Endodermal cell (in vitro differentiated cells): ENCODE measurements at places on chromosomes 5 and 9. TPM values are rescaled to one million over a fixed set of nuclear protein-coding genes. Genes with fewer than 3 reads are reported as not detected.

The PCDHA1 gene
- 0.18 to 0.26 TPM (median 0.19 TPM) in 3 replicates for total RNA-seq

The PCDHA12 gene
- total RNA-seq = 8.9 to 11.7 TPM (median 11.2 TPM) in 3 replicates

The SLC34A1 gene
- not detected in 3 replicates for total RNA-seq

The CYLC2 gene
- total RNA-seq = not detected in 2 replicates

The CHSY3 gene
- total RNA-seq = 1.0 and 1.2 TPM in 2 replicates

The TAF11L2 gene
- total RNA-seq = not detected in 2 replicates

The SLC28A3 gene
- not detected in 3 replicates for total RNA-seq

The STC2 gene
- total RNA-seq = 4.8 and 7.5 TPM in 2 replicates

The ZCCHC10 gene
- total RNA-seq = 35.1 and 36.1 TPM in 2 replicates

The RGMB gene
- 62.2 to 71.6 TPM (median 70.0 TPM) in 3 replicates for total RNA-seq

The TTC16 gene
- 0.09 TPM in 1 of 2 replicates, not detected in the other for total RNA-seq

The OSMR gene
- 1.3 TPM in 2 replicates for total RNA-seq

GRCh38 chr5:160621526-160621925, 199.9 kb downstream of the PTTG1 start:
- peaks cover 16% of the 10 kb centered on the region for H3K4me1 ChIP-seq
- no peak for DNase-seq
- H3K27me3 ChIP-seq = peaks cover 5% of the 10 kb centered on the region
- no peak overlapping the region for H3K4me3 ChIP-seq
- no peak overlapping the region for H3K27ac ChIP-seq
- H3K36me3 ChIP-seq = no peaks in the 10 kb centered on the region

GRCh38 chr5:150034662-150035061, 34.1 kb downstream of the HMGXB3 start:
- H3K36me3 ChIP-seq = peaks cover 93% of the 10 kb centered on the region
- H3K4me3 ChIP-seq = no peak overlapping the region
- no peak overlapping the region for H3K27ac ChIP-seq
- no peaks in the 10 kb centered on the region for H3K4me1 ChIP-seq
- H3K27me3 ChIP-seq = no peaks in the 10 kb centered on the region
- DNase-seq = no peak

- H3K4me1 ChIP-seq = peaks cover 8% of the 10 kb centered on the region
- H3K27me3 ChIP-seq = no peaks in the 10 kb centered on the region
- H3K4me3 ChIP-seq = no peak overlapping the region
- no peak for DNase-seq
These were observed 221.2 kb downstream of the GABRG2 start for GRCh38 chr5:162288647-162289296.

- no peak overlapping the region for H3K27ac ChIP-seq
- no peaks in the 10 kb centered on the region for H3K4me1 ChIP-seq
- no peak for DNase-seq
These were observed 361.2 kb downstream of the NPR3 start for GRCh38 chr5:33072296-33072695.

- H3K27ac ChIP-seq = no peak overlapping the region
- DNase-seq = no peak
- H3K27me3 ChIP-seq = no peaks in the 10 kb centered on the region
- H3K4me1 ChIP-seq = no peaks in the 10 kb centered on the region
- H3K36me3 ChIP-seq = no peaks in the 10 kb centered on the region
These were observed 45.3 kb upstream of the NAA35 start for GRCh38 chr9:85895685-85896084.

DNA sequence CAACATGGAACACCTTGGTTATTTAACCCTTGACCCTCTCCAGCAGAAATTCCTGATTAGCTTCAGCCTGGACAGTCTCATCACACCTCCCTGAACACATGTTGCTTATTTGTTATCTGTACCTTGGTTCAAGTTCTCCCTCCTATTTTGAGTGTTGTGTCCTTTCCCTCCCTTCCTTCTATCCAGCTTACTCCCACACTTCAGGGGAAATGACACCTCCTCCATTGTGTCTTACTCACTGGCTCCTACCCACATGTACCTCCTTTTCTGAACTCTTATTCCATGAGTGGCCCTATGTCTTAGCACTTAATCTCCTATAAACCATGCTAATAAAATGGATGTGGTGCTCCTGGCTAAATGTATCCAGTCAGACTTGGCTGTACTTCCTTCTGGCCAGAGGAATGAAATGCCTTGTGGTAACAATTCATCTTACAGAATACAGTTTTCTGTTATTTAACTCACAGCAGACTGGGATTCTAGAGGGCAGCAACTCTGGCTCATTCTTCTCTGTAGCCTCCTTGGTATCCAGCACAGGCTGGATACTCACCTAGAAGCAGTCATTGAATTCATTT, 11.2 kb downstream of the LIX1 start:
- no peaks in the 10 kb centered on the region for H3K27me3 ChIP-seq
- no peak for DNase-seq
- peaks cover 11% of the 10 kb centered on the region for H3K4me1 ChIP-seq
- no peaks in the 10 kb centered on the region for H3K36me3 ChIP-seq
- no peak overlapping the region for H3K4me3 ChIP-seq

DNA sequence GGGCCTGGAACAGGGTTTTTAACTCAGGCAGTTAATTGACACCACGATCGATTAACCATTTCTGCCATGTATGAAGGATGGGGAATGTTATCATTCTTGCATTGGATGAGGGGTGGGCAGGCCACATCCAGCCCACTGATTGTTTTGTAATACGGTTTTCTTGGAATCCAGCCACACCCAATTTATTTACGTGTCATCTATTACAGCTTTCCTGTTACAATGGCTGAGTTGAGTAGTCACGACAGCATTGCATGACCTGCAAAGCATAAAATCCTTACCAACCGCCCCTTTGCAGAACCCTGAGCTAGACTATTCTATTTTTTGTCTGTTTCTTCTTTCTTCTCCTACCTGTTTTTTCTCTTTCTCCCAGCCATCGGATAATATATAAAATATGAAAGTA, 122.0 kb upstream of the STC2 start:
- H3K36me3 ChIP-seq = no peaks in the 10 kb centered on the region
- no peak for DNase-seq
- H3K27me3 ChIP-seq = peaks cover 14% of the 10 kb centered on the region
- H3K4me3 ChIP-seq = no peak overlapping the region
- H3K27ac ChIP-seq = no peak overlapping the region

- DNase-seq = peak; percentile 21
- H3K27ac ChIP-seq = no peak overlapping the region
- H3K27me3 ChIP-seq = no peaks in the 10 kb centered on the region
- H3K4me1 ChIP-seq = peaks cover 6% of the 10 kb centered on the region
- H3K36me3 ChIP-seq = peaks cover 27% of the 10 kb centered on the region
These were observed 1.2 kb downstream of the EXOC3 start for GRCh38 chr5:444226-444625.

GRCh38 chr9:71567890-71568289, 200.4 kb downstream of the CEMIP2 start:
- peaks cover 3% of the 10 kb centered on the region for H3K4me1 ChIP-seq
- no peak overlapping the region for H3K4me3 ChIP-seq
- H3K27ac ChIP-seq = no peak overlapping the region
- H3K36me3 ChIP-seq = no peaks in the 10 kb centered on the region

DNA sequence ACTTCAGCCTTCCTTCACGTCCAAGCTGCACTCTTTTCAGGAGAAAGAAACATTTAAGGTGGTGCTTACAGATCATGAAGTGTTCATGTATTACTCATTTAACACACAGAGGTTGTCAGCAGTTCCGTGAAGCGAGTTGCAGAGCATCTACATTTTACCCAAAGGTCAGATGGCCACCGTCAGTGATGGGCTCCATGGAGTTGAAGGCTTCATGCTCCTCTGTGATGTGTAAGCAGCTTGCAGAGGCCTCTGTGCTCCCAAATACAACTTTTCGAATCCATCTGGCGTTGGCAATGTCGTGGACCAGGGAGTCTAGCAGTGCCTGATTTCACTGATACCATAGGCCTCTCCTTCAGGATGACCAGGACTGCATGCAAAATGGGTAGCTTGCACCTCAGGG, 53.7 kb upstream of the DMRT3 start:
- no peak overlapping the region for H3K4me3 ChIP-seq
- no peak overlapping the region for H3K27ac ChIP-seq
- H3K36me3 ChIP-seq = no peaks in the 10 kb centered on the region
- H3K4me1 ChIP-seq = no peaks in the 10 kb centered on the region

- DNase-seq = peak; percentile 22
- H3K4me1 ChIP-seq = no peaks in the 10 kb centered on the region
- H3K27me3 ChIP-seq = no peaks in the 10 kb centered on the region
- H3K27ac ChIP-seq = no peak overlapping the region
- H3K4me3 ChIP-seq = no peak overlapping the region
- H3K36me3 ChIP-seq = peaks cover 24% of the 10 kb centered on the region
These were observed 19.1 kb downstream of the EXOC3 start for GRCh38 chr5:462051-462481.

DNA sequence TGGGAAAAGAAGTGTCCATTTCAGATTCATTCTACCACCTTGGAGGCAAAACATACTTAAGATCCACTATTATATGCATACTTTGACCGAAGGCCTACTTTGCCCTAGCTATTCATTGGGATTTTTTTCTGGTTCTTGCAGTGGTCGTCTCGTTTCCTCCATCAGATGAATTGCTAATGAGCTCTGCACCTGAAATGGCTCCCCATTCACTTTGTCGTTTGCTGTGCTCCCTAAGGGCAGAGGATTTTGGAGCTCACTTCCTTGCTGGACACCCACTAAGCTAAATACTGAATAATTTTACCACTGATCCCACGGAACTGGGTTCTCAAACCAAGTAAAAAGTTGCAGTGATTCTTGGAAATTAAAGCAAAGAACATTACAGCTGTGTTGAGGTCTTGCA, 1.9 kb downstream of the KDM3B start:
- H3K27me3 ChIP-seq = no peaks in the 10 kb centered on the region
- H3K4me3 ChIP-seq = peak overlapping the region; percentile 93
- DNase-seq = peak; percentile 43
- no peaks in the 10 kb centered on the region for H3K4me1 ChIP-seq

GRCh38 chr5:113163328-113163727, 186.7 kb downstream of the DCP2 start:
- H3K27ac ChIP-seq = no peak overlapping the region
- peaks cover 56% of the 10 kb centered on the region for H3K36me3 ChIP-seq
- H3K4me3 ChIP-seq = no peak overlapping the region
- DNase-seq = no peak

GRCh38 chr5:137734962-137735554, 831 bp downstream of the KLHL3 start:
- no peaks in the 10 kb centered on the region for H3K36me3 ChIP-seq
- peak overlapping the region; percentile 66 for H3K27ac ChIP-seq
- DNase-seq = peak; percentile 80
- no peaks in the 10 kb centered on the region for H3K27me3 ChIP-seq
- H3K4me3 ChIP-seq = peak overlapping the region; percentile 87

- no peak for DNase-seq
- peaks cover 18% of the 10 kb centered on the region for H3K36me3 ChIP-seq
- peaks cover 34% of the 10 kb centered on the region for H3K27me3 ChIP-seq
- no peak overlapping the region for H3K4me3 ChIP-seq
- H3K27ac ChIP-seq = no peak overlapping the region
- peaks cover 7% of the 10 kb centered on the region for H3K4me1 ChIP-seq
These were observed 34.4 kb downstream of the CFAP90 start for GRCh38 chr5:7816535-7816901.

GRCh38 chr5:41892031-41892430, 12.1 kb upstream of the RIMOC1 start:
- DNase-seq = no peak
- H3K4me1 ChIP-seq = no peaks in the 10 kb centered on the region
- no peak overlapping the region for H3K4me3 ChIP-seq
- no peak overlapping the region for H3K27ac ChIP-seq
- no peaks in the 10 kb centered on the region for H3K36me3 ChIP-seq
- H3K27me3 ChIP-seq = peaks cover 28% of the 10 kb centered on the region

DNA sequence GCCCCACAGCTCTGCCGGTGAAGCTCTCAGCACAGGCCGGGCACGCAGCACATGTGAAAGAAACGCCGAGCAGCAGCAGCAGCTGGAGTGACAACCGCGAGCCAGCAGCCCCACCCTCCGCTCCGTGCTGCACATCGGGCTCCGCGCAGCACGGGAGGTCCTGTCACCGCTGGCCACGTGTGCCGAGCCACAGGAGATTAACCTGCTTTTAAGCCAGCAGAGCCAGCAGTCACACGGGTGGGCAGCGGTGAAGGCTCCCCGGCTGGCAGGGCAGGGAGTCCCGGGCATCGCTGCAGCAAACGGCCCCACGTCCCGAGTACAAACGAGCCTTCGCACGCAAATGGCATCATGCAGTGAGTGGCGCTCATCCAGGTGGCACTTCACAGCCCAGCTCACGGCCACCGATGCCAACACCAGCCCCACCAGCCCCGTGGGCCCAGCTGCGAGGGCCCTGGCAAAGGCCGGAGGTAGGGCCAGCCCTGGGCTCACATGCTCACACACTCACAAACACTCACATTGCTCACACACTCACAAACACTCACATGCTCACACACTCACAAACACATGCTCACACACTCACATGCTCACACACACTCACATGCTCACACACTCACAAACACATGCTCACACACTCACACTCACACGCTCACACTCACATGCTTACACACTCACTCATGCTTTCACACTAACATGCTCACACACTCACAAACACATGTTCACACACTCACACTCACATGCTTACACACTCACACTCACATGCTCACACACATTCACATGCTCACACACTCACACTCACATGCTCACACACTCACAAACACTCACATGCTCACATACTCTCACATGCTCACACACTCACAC, 11.1 kb downstream of the CCDC187 start:
- H3K4me1 ChIP-seq = no peaks in the 10 kb centered on the region
- DNase-seq = no peak
- no peak overlapping the region for H3K4me3 ChIP-seq
- no peak overlapping the region for H3K27ac ChIP-seq
- no peaks in the 10 kb centered on the region for H3K27me3 ChIP-seq
